ENCODE measurements at places on chromosomes 2 and 18.
A peak's percentile ranks its signal among the peaks of the same experiment; 100 is the strongest.

- DNase-seq: no peak
Observed at GRCh38 chr2:2588777-2589176, 257.7 kb upstream of the MYT1L start.

- DNase-seq: no peak
Observed at GRCh38 chr2:67851016-67851415, 211.8 kb downstream of the C1D start.

GRCh38 chr18:48763719-48764100 is 187.1 kb downstream of the SMAD7 start:
- DNase-seq: no peak

- no peak for DNase-seq
Observed at GRCh38 chr2:163595028-163595427, 140.8 kb downstream of the FIGN start.

- no peak for DNase-seq
Observed at GRCh38 chr2:142865924-142866323, 11.5 kb upstream of the KYNU start.

GRCh38 chr2:45643543-45644542 is 7.6 kb upstream of the PRKCE start:
- DNase-seq: peak; percentile 88

GRCh38 chr2:95380280-95380679 is 22.2 kb upstream of the FAHD2A start:
- DNase-seq: no peak

GRCh38 chr2:10447300-10447894 is 730 bp downstream of the ODC1 start:
- no peak for DNase-seq

- DNase-seq: peak; percentile 20
Observed at GRCh38 chr2:19846030-19846429, 55.8 kb downstream of the TTC32 start.

DNA sequence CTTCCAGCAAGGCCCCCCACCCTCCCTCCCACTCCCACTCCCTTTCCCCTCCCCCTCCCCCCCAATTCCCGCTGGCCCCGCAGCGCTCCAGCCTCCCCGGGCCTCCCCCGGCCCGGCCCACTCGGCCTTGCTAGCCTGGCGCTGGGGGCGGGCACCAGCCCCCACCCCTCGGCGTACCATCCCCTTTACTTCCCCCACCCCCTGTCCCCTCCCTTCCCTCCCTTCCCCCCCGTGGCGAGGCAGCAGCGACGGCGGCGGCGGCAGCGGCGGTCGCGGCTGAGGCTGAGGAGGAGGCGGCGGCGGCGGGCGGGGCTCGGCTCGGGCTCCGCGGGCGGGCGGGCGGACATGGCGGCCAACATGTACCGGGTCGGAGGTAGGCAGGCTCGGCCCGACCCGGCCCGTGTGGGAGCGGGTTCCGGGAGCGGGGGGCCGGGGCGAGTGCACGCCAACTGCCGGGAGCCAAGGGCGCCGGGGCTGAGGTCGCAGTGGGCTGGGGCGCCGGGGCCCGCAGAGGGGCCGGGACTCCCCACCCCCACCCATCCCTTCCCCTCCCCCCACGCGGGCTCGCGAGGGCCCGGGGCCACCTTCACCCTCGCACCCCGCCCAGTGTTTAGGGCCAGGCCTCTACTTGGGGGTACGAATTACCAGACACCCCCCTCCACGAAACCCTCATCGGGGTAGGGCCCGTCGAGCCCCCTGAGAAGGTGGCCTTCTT is at the start of gene MTA3:
MTA3 (plus strand) TSS at position 232 of the 715 bp plus-strand sequence; CDS start at position 346, 114 bp downstream.
- DNase-seq: peak; percentile 87

- peak; percentile 86 for DNase-seq
Observed at GRCh38 chr2:20106746-20107145, 55.3 kb upstream of the LAPTM4A start.

- DNase-seq: no peak
Observed at GRCh38 chr2:240601061-240601830, 14.7 kb downstream of the CAPN10 start.

- DNase-seq: no peak
Observed at GRCh38 chr2:64727013-64727767, 73.5 kb upstream of the SERTAD2 start.

Data from ecto neural progenitor cell (in vitro differentiated cells).